ENCODE measurements at places on chromosomes 12 and 14.

GRCh38 chr12:131287015-131287937 lies 333.6 kb downstream of the ADGRD1 start:
- no peak overlapping the region for H3K4me3 ChIP-seq
- H3K27ac ChIP-seq: no peak overlapping the region
- H3K36me3 ChIP-seq: no peaks in the 10 kb centered on the region
- H3K27me3 ChIP-seq: no peaks in the 10 kb centered on the region
- DNase-seq: peak; percentile 27
- no peaks in the 10 kb centered on the region for H3K4me1 ChIP-seq

GRCh38 chr12:29032446-29032845 lies 116.6 kb upstream of the FAR2 start:
- H3K27ac ChIP-seq: no peak overlapping the region
- H3K36me3 ChIP-seq: no peaks in the 10 kb centered on the region
- no peak for DNase-seq

- H3K27me3 ChIP-seq: no peaks in the 10 kb centered on the region
- no peak overlapping the region for H3K4me3 ChIP-seq
- H3K4me1 ChIP-seq: peaks cover 5% of the 10 kb centered on the region
Observed at GRCh38 chr12:39443929-39444209, 949 bp upstream of the KIF21A start.

- H3K36me3 ChIP-seq: peaks cover 27% of the 10 kb centered on the region
- H3K4me3 ChIP-seq: no peak overlapping the region
- DNase-seq: no peak
- no peaks in the 10 kb centered on the region for H3K27me3 ChIP-seq
- peak overlapping the region; percentile 99 for H3K27ac ChIP-seq
Observed at GRCh38 chr14:73743431-73743931, 29.3 kb upstream of the PNMA1 start.

GRCh38 chr14:69614592-69614991 lies 3.2 kb downstream of the SUSD6 start:
- H3K4me3 ChIP-seq: no peak overlapping the region
- no peaks in the 10 kb centered on the region for H3K27me3 ChIP-seq
- DNase-seq: no peak
- H3K27ac ChIP-seq: no peak overlapping the region
- H3K36me3 ChIP-seq: no peaks in the 10 kb centered on the region

GRCh38 chr12:23055004-23055403 lies 430.0 kb downstream of the ETNK1 start:
- no peak for DNase-seq
- H3K27ac ChIP-seq: no peak overlapping the region
- no peaks in the 10 kb centered on the region for H3K4me1 ChIP-seq
- H3K27me3 ChIP-seq: no peaks in the 10 kb centered on the region
- H3K36me3 ChIP-seq: no peaks in the 10 kb centered on the region

- H3K27ac ChIP-seq: no peak overlapping the region
- no peaks in the 10 kb centered on the region for H3K4me1 ChIP-seq
- H3K36me3 ChIP-seq: no peaks in the 10 kb centered on the region
- DNase-seq: no peak
- H3K27me3 ChIP-seq: no peaks in the 10 kb centered on the region
- H3K4me3 ChIP-seq: no peak overlapping the region
Observed at GRCh38 chr12:88445705-88446394, 134.4 kb downstream of the KITLG start.

DNA sequence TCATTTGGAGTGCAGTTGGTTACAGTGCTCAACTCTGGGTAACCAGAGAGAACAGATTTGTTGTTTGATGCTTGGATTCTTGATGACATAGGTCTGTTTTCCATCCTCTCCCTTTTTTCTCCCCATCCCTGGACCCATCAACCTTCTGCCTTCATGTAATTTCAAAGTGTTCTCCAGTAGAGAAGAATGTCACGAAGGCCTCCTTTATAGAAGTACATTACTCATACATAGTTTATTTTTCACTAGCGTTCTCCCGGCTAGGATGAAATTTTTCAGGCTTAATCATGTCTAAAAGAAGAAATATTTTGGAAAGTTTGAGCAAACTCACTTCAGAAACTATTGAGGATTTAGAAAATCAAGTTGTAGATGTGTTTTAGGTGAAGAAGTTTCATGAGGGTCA lies 20.9 kb upstream of the APPL2 start:
- H3K27ac ChIP-seq: peak overlapping the region; percentile 90
- peaks cover 40% of the 10 kb centered on the region for H3K4me1 ChIP-seq
- no peak for DNase-seq
- no peaks in the 10 kb centered on the region for H3K36me3 ChIP-seq
- H3K27me3 ChIP-seq: no peaks in the 10 kb centered on the region

GRCh38 chr12:31234955-31235867 lies 90.7 kb downstream of the SINHCAF start:
- no peaks in the 10 kb centered on the region for H3K36me3 ChIP-seq
- H3K4me3 ChIP-seq: no peak overlapping the region
- no peaks in the 10 kb centered on the region for H3K27me3 ChIP-seq
- no peak overlapping the region for H3K27ac ChIP-seq
- no peaks in the 10 kb centered on the region for H3K4me1 ChIP-seq
- no peak for DNase-seq

DNA sequence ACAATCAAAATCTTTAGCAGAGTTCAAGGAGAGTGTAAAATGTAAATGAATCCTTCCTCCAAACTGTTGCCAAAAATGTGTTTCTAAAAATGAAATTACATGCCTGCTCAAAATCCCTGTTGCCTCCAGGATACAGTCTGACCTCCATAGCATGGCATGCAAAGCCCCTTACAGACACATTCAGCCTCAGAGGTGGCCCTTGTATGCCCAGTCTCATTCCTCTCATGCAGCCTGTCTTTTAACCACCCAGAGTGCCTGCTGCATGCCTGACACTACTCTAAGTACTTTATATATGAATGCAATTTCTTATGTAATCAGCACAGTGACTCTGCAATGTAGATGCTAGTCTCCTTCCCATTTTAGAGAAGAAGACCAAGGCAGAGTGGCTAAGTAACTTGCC lies 24.4 kb upstream of the PTPRQ start:
- DNase-seq: no peak
- no peaks in the 10 kb centered on the region for H3K36me3 ChIP-seq
- peaks cover 3% of the 10 kb centered on the region for H3K27me3 ChIP-seq
- no peak overlapping the region for H3K27ac ChIP-seq
- no peaks in the 10 kb centered on the region for H3K4me1 ChIP-seq

GRCh38 chr14:76509311-76509710 lies 133.4 kb downstream of the ESRRB start:
- H3K4me3 ChIP-seq: no peak overlapping the region
- DNase-seq: no peak
- no peaks in the 10 kb centered on the region for H3K4me1 ChIP-seq
- H3K27ac ChIP-seq: no peak overlapping the region

DNA sequence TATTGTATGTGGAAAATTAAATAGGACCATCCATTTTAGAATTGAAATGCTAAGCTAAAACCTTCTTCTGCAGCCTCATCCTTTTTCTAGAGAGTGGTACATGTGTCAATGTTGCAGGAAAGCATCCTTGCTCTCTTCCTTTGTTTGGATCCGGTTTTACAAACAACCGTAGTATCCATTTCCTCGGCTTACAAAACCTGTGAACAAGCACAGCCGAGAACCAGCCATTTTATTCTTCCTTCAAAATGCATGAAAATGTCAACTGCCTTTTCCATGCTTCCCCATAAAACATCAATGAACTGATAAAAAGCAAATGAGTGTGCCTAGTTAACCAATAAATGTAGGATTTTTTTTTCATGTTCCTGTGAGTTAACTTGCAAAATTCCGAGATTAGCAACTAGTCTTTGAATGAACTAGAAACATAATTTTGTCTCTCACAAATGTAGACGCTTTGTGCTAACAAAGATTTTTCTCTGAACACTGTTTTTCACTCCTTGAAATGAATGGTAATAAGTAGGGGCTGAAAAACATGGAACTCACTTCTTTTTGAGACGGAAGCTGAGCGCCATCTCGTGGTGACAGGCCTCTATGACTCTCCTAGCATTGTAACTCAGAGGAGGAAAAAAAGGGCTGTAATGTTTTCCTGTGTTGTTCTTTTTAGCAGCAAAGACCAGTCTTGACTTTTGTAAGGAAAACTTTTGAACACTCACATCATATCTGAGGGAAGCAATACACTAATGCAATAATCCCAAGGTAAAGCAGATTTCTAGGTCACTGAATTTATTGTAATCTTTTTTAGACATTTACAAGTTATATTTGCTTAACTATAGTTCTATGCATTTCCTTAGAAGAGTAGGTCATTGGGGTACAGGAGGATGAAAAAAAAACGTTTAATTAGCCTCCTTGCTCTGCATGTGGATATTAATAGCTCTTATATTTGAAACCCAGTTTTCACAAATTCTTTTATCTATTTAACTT lies 157.4 kb upstream of the FOXG1 start:
- no peak overlapping the region for H3K27ac ChIP-seq
- H3K4me3 ChIP-seq: no peak overlapping the region
- no peaks in the 10 kb centered on the region for H3K4me1 ChIP-seq
- H3K36me3 ChIP-seq: no peaks in the 10 kb centered on the region

GRCh38 chr12:100824476-100824875 lies 29.9 kb downstream of the ANO4 start:
- peak overlapping the region; percentile 49 for H3K27ac ChIP-seq
- no peaks in the 10 kb centered on the region for H3K27me3 ChIP-seq
- no peaks in the 10 kb centered on the region for H3K36me3 ChIP-seq
- H3K4me3 ChIP-seq: no peak overlapping the region
- DNase-seq: no peak

DNA sequence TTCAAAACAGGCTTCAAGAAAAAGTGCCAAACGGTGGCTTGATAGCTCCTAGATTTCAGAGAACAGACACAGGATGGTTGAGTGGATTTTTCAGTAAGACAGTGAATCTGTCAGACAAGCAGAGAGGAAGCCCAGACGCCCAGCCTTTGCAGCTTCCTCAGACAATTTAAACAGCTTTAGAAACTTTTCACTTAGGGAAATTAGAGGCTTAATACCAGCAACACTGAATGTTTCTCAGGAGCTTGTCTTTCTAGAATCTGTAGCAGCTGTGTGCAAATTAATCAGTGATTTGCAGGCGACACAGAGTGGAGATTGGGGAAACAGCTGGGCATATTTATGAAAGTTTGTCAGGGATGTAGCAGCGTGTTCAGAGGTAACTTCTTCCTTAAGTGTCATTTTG lies 362.1 kb downstream of the GALC start:
- peaks cover 14% of the 10 kb centered on the region for H3K27me3 ChIP-seq
- H3K36me3 ChIP-seq: no peaks in the 10 kb centered on the region
- DNase-seq: no peak
- no peak overlapping the region for H3K27ac ChIP-seq
- no peak overlapping the region for H3K4me3 ChIP-seq

DNA sequence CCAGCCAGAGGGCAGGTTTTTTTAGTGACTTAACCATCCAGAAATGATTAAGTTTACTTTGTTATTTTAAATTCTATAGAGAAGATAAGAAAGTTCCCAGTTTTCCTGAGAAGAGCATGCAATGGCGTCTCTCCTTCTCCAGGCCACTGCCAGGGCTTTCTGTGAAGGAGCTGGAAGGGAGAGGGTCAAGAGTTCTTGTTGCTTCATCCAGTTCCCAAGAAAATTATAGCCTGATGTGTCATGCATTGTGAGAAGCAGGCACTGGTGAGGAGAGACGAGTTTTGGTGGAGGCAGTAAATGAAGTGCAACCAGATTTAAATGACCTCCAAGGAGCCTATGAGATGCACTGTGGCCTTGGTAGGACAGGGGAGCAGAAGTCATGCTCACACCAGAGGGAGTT lies 14.2 kb downstream of the ELK3 start:
- H3K4me1 ChIP-seq: peaks cover 56% of the 10 kb centered on the region
- peak overlapping the region; percentile 100 for H3K27ac ChIP-seq
- H3K4me3 ChIP-seq: no peak overlapping the region
- H3K27me3 ChIP-seq: no peaks in the 10 kb centered on the region
